ENCODE measurements at places on chromosomes 4 and X. TPM values are rescaled to one million over a fixed set of nuclear protein-coding genes. Genes with fewer than 3 reads are reported as not detected.

FAM53A gene
- 1.3 TPM for total RNA-seq

- no peak for DNase-seq
Measured at GRCh38 chr4:29588617-29589016, 1131.6 kb upstream of the PCDH7 start.

- no peak for DNase-seq
Measured at GRCh38 chr4:14309431-14309830, 681.9 kb upstream of the BOD1L1 start.

- no peak for DNase-seq
Measured at GRCh38 chr4:118866442-118866841, 22.2 kb upstream of the SYNPO2 start.

- DNase-seq: no peak
Measured at GRCh38 chr4:88276952-88277710, 7.2 kb downstream of the PPM1K start.

DNA sequence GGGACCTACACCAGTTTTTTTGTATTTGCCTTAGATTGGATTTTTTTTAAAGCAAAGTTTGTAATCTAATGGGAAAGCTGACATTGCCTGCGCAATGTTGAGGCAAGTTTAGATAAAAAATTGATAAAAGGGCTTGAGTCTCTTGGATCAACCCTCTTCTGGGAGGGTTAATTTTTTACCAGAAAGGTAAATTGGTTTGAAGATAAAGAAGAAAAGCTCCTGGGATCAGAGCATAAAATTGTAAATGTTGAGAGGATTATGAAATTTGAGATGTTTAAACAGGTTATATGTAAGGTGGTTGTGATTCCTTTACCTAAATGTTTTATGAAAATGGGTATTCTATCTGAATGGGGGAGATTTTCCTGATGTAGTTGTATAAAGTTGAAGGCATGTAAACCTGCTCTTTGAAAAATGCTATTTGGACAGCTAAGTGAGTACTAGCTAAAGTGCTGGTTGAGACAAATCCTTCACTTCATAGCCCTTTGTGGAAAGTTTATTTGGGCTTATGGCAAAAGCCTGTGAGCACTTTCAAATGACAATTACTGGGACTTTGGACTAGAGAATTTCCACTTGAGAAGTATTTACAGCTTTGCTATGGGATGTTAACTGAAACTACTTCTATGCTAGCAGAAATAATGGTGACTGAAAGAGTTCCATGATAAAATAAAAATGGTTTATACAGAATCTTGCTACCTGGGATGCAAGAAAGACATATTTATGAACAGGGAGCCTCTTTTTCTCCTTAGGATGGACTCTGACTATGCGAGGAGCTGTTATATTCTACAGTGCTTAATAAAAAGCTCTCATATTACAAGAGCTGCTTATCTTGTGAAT lies 56.2 kb downstream of the UGT2B10 start:
- DNase-seq: no peak

DNA sequence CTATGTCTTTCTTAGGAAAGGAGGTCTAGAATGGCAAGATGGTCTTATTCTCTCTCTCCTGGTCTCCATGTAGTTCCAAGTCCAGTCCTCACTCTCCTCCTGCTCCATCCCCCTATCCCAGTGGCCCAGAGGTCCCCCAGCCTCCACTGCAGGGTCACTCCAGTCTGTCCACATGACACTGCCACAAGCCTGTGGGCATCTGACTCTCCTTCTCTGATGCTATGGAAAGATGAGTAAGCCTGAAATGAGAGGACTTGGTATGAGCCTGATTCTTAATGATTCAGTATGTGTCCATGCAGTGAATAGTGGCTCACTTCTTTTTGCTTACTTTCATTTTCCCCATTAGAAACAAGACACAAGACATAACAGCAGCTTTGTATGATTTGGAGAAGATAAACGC lies 516.8 kb upstream of the ADGRL3 start:
- no peak for DNase-seq

Data from activated CD4-positive, alpha-beta memory T cell treated with anti-CD3 and anti-CD28 coated beads for 36 hours (primary cell).